ENCODE measurements at places on chromosomes 13 and 19.
A peak's percentile ranks its signal among the peaks of the same experiment; 100 is the strongest.

- DNase-seq: no peak
These were observed 10.3 kb downstream of the ZNF558 start for GRCh38 chr19:8821748-8822241.

GRCh38 chr13:89816404-89816803 lies 1531.1 kb upstream of the MIR17HG start:
- no peak for DNase-seq

DNA sequence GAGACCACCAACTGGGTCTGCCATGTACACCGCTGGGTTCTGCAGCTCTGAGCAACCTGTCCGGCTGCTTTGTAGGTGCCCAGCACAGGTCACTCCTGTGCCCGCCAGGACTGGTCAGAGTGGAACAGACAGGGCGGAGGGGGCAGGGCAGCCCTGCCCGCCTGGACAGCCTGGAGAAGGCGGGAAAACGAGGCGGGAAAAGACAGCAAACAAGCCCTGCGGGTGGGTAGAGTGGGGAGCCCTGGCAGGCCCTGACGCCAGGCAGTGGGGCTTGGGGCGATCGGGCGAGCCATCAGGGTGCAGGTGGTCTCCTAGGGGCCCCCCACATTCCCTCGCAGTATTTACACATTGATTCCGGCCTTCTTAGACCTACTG lies 533 bp upstream of the UHRF1 start:
- no peak for DNase-seq

GRCh38 chr19:14031719-14032480 lies at the start of gene IL27RA:
TSS of gene IL27RA (plus strand) at chr19:14031762. CDS start at chr19:14031873, 111 bp downstream.
- DNase-seq: peak; percentile 61

DNA sequence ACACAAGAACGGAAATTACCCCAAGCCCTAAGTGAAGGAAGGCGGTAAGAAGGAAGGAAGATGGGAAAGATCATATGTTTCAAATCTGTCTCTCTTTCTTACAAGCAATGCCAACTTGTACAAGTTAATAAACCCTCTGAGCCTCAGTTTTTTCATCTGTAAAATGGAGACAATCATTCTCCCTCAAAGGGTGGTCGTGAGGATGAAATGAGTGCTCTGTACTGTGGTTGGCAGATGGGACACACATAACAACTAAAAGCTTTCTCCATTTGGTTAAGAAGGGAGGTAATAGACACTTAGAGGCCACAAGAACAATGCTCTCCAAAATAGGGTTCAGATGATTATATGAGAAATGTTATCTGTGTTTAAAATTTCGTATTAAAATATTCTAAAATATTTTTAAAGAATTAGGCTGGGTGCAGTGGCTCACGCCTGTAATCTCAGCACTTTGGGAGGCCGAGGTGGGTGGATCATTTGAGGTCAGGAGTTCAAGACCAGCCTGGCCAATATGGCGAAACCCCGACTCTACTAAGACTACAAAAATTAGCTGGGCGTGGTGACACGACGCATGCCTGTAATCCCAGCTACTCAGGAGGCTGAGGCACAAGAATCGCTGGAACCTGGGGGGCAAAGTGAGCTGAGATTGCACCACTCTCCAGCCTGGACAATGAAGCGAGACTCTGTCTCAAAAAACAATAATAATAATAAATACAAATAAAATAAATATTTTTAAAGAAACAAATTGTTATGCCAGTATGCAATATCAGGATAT lies 89.7 kb downstream of the STARD13 start:
- no peak for DNase-seq

GRCh38 chr13:105030851-105031250 lies 1504.6 kb downstream of the EFNB2 start:
- DNase-seq: no peak

DNA sequence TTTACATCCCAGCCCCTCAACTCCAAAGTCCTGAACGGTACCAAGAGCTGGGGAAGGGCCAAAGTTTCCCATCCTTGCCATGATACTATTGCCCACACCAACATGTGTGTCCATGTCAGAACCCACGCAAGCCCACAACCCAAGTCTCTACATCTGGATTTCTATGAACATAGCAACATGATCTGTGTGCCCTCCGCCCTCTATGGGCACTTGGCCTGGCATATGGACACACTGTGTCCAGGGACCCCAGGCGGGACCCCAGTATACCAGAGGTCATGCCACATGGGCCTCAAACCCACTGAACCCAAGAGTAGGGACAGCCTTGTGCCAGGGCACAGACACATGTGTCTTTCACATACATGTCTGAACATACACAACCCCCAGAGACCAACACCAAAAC lies 2.0 kb downstream of the LRFN1 start:
- no peak for DNase-seq

- DNase-seq: peak; percentile 2
These were observed 440.9 kb upstream of the KLF12 start for GRCh38 chr13:74574964-74575728.

- no peak for DNase-seq
These were observed 42.2 kb downstream of the GATAD2A start for GRCh38 chr19:19447536-19448237.

DNA sequence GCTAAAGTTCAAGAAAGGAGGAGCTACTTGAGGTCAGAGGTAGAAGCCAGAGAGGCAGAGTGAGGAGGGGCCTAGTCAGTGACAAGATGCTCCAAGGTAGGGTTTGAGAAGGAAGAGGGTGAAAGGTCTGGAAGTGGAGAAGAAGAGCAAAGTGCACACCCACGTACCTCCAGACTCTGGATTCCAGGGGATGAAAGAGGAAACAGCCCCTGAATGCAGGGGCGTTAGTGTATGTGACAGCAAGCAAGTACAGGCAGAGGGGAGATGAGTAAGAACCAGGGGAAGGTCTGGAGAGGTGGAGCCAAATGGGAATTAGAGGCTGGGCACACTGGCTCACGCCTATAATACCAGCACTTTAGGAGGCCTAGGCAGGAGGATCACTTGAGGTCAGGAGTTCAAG lies 8.7 kb downstream of the RPS28 start:
- no peak for DNase-seq

- DNase-seq: peak; percentile 87
These were observed 46.6 kb upstream of the SLC15A1 start for GRCh38 chr13:98798849-98799645.

DNA sequence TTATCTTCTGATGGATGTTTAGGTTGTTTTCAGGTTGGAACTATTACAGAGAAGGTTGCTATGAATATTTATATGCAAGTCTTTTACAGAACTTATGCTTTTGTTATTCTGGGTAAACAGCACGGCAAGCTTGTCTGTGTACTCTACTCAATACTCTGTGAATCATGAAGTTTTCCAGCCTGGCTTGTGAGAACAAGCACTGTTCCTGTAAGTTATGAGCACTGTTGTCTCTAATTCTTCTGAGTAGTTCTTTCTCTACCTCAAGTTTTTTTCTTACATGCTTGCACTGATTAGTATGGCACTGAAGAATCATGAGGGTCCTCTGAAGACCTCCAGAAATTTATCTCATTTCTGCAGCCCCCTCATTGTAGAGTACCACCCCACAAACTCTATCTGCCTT lies 496.9 kb downstream of the KCTD12 start:
- no peak for DNase-seq
